ENCODE measurements at places on chromosomes 16 and 17.

DNA sequence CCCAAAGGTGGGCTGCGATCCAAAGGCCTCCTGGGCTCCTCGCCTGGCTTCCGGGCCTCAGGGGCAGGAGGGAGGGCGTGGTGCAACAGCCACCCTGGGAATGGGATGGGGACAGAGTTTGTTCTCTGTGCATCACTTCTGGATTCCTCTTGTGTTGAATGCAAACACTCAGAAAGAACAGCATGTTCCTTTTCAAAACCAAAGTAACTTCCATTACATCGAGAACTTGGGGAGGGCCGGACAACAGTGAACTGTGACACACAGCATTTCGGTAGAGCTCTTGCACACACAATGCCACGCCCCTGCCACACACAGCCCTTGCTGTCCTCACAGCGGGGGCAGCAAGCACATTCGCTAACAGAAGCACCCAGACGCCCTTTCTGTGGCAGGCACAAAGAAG, 36.1 kb upstream of the FASN start:
- DNase-seq: no peak

DNA sequence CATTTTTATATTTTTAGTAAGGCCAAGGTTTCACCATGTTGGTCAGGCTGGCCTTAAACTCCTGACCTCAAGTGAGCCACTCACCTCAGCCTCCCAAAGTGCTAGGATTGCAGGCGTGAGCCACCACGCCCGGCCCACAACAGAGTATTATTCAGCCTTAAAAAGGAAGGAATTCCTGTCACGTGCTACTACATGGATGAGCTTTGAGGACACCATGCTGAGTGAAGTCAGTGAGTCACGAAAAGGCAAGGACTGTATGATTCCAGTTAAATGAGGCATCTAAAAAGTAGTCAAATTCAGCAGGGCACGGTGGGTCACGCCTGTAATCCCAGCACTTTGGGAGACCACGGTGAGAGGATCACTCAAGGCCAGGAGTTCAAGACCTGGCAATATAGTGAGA, 9.7 kb downstream of the CSF3 start:
- DNase-seq: no peak

GRCh38 chr17:32288615-32289014, 23.0 kb downstream of the RHBDL3 start:
- no peak for DNase-seq

DNA sequence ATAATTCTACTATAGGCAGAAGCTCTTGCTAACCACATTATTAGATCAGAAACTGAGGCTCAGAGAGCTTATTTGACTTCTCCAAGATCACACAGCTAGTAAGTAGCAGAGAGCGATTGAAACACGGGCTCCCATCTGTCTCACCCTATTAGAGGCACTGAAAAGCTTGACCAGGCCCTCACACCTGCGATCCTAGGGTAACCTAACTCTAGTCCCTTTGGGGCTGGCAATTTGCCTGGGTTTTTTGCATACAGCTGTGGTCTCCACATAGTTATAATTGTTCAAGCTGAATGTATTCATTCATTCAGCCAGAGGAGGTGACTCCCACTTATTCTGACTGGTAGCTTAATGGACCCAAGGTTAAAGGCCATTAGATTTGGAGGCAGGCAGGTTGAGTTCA, 121.2 kb downstream of the ANKFN1 start:
- DNase-seq: no peak

DNA sequence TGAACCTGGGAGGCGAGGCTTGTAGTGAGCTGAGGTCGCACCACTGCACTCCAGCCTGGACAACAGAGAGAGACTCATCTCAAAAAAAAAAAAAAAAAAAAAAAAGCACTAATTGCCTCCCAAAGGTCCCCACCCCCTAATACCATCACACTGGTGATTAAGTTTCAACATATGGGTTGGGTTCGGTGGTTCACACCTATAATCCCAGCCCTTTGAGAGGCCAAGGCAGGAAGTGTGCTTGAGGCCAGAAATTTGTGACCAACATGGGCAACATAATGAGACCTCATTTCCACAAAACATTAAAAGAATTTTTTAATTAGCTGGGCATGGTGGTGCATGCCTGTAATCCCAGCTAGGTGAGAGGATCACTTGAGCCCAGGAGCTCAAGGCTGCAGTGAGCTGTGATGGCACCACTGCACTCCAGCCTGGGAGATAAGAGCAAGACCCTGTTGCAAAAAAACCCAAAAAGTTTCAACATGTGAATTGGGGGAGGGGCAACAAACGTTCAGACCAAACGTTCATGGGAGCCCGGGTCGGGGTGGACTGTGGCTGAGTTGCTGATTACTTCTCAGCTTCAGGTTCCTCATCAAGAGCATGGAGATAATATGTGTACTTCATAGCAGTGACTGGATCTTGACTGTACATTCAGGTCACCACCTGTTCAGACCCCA, 62.1 kb upstream of the NOL11 start:
- DNase-seq: no peak

DNA sequence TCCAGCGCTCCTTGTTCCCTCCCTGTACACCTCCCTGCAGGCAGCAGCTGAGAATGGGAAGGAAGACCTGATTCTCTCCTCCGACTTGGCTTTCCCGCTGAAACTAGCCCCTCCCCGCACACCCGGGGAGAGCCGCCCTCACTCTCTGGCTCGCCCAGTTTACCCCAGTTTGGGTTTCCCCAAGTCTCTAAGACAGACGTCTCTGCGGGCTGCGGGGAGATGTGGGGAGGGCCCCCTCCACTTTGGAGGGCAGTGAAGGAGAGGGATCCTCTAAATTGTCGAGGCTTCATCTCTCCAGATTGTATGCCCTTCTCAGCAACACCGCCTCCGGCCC, 797 bp downstream of the GRB7 start:
- peak; percentile 44 for DNase-seq

DNA sequence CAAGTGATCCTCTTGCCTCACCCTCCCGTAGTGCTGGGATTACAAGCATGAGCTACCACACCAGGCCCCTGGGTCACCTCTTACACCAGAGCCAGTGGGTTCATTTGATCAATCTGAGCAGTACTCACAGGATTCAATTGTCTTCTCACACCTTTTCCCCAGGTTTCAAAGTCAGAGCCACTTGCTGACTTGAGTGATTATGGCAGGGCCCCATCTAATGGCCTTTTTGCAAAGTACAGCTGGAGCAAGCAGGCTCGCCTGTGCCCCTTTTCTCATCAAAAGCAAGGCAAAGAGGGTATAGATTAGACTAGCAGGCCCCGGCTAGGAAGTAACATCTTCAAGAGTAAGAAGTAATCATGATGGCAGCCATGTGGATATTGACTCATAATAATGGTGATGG, 114.8 kb upstream of the NOL11 start:
- DNase-seq: peak; percentile 31

Data from effector memory CD8-positive, alpha-beta T cell (primary cell).